Stimulated activated CD8-positive, alpha-beta memory T cell treated with anti-CD3 and anti-CD28 coated beads, Interleukin-15, amount 100 ng/mL, for 4 hours (primary cell): ENCODE measurements at places on chromosomes 7 and 10.

GRCh38 chr10:93806903-93807302 is 49.2 kb downstream of the LGI1 start:
- no peak for DNase-seq

DNA sequence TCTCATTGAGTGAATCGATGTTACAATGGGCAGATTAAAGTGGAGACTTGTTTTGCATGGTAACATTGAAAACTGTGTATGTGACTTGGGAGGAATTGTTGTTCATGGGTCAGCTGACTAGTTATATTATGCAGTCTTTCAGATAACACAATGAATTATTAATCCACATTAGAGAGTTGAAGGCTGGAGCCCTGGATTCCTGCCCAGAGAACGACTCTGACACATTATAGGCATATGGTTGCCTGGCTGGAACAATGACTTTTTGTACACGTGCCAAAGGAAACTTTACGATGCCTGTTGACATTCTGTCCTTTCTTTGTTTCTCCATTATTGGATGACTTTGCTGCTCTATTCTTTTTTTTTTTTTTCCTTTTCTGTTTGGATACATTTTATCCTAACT is 52.3 kb upstream of the TMEM229A start:
- DNase-seq: no peak

DNA sequence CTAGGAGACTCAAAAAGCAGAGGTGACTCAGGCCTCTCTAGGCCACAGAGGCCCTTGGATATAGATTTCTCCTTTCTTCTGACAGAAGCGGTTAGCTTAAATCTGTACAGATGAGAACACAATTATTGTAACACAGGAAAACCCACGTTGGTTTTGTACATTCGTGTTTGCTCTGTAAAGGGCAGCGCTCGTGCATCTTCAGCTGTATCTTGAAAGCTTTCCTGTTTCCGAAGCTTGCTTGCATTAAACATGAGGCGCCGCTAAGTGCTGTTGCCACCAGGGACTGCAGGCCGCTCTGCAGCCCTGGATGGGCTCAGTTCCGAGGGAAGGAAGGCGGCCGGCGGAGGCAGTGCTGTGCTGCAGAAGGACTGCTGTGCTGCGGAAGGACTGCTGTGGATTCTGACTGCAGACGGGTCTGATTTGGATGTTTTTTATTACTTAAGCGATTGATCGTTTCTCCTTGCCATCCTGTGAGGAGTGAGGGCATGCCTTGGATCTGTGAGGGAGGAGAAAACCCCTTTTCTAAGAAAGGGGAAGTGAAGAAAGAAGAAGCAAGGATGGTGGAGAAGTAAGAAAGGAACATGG is 53.3 kb downstream of the FHIP2A start:
- DNase-seq: no peak

DNA sequence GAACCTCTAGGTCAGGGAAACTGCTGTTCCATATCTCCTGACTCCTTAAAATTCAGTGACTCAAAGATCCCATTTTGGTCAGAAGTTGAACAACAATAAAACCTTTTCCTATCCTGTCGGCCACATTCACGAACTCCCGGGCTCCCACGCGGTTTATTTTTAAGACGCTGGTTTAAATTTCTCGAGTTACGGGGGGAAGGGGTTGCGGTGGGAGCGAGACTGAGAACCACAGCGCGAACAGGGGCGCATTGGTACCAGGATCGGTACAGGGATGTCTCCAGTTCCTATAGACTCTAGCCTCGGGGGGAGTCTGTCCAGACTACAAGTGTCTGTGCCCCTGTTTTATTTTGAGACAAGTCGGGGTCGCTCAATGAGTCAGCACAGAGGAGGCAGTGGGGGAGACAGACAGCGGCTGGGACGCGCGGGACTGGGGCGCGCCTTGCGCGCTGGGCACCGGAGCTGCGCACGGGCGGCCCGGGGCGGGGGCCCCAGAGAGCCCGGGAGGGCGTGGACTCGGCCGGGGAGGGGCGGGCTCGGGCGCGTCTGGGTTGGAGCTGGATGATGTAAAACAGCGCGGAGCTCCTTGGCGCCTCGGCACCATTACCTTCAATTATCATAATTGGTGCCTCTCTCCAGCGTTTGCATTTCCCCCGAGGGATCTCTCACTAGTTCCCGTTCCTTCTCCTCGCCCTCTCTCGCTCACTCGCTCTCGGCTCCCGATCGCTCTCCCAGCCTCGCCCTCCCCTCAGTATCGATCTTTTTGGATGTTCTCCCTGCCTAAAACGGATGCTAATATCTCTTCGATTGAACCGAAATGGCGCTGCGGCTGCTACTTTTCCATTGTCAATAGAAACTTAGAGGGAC is 8.7 kb upstream of the BAMBI start:
- DNase-seq: peak; percentile 10

DNA sequence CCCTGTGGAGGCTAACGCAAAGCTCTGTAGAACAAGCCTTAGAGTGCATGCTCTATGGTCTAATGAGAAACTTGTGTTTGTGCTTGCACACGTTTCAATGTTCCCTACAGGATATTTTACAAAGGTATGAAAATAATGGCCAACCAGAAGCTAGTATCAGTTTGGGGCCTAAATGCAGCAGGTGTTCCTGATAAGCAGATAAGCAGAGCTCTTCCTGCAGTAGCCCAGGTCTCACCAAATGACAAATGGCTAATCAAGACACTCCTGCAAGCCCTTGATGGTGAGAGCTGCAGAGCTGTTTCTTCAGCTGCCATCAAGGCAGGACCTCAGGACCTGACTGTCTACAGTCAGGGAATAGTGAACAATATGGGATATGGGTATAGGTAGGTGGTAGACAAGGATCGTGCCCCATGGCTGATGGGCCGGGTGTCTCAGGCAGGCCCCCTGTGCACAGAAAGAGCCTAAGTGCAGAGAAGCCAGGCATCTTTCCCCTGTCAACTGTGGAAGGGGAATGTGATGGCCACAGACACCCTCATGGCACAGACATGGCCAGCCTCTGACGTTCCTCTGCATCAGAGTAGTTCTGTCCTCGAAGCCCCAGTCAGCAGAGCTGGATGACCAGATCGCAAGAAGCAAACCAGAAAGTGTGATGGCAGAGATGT is 23.2 kb upstream of the RASSF4 start:
- DNase-seq: no peak

GRCh38 chr7:43679210-43680068 is 49.9 kb downstream of the COA1 start:
- no peak for DNase-seq

DNA sequence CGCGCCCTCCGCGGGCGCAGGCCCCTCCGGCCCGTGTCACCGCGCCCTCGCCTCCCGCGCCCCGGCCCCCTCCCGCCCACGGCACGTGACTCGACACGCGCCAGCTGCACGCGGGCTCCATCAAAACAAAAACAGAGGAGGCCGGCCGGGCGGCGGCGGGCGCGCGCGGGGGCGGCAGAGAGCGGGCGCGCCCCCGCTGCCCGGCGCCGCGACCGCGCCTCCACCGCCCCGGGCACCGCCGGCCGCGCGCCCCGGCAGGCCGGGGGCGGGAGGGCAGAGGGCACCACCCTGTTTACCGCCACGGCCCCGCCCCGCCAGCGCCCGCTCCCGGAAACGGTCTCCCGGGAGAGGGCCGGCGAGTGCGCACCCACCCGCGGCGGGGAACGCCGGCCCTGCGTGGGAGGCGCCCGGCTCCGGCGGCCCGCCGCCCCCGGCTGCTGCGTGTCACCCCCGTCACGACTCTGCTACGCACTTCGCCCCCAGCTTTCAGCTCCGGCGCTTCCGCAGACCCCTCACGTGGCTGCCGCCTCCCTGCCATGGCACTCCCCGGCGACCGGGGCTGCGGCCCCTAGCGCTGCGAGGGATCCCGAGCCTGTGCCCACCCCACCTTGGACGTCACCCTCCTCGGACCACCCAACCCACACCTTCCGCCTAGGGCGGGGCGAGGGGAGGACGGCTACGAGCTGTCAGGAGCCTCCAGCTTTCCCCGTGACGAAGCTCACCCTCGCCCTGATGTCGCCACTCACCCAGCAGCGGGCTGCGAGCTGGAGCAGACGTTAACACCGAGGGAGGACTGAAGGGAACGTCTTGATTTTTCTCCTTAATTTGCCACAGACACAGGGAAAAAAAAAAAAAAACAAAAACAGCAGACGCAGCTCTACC is 221.6 kb upstream of the MKLN1 start:
- DNase-seq: peak; percentile 78

GRCh38 chr7:120168066-120168465 is 104.9 kb upstream of the KCND2 start:
- DNase-seq: no peak

DNA sequence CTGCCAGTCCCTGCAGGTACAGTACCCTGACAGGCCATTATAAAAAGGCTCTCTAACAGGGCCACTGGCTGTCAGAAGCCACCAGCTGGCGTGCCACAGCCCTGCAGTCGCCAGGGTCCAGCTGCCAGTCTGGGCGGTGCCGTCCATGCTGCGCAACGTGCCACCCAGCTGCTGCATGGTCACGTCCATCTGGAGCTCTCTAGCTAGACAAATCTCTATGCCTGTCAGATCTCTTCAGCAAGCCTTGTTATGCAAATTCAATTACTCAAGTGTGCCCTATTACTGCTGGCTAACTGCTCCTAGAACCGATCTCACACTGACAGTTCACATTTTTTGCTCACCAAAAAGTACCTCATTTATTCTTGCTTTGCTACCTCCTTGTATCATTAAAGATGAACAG is 75.9 kb downstream of the HIBADH start:
- no peak for DNase-seq
